ENCODE measurements at places on chromosomes 7 and 10.

DNA sequence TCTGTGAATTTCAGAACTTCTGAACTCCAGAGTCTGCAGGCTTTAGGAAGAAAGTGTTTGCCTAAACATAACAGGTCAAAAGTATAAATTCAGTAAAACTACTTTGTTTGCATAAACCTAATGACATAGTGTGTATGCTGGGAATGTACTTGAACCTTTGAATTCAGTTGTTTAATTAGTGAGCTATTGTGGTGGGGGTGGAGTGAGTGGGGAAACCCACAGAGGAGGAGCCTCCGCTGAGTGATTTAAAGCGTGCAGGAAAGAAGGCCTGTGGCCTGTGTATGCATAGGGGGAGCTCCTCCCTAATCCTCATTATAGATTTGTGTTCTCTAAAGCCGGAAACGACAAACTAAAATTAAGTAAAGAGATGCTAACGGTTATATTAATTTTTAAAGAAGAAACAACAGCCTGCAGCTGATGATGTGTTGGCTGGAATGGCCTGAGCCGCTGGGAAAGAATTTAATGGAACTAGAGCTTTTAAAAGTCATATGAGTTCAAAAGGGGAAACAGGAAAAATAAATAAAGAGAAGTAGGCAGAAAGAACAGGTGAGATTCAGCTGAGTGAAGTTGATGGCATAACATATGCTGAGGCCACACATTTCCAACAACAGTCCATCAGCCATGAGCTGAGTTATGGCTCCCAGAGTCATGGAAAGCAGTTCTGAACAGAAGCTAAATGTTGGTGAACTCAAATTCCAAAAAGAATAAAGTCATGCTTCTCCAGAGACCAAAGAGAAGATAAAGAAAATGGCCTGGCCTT, 595.0 kb downstream of the GRM8 start:
- no peak for ATAC-seq

DNA sequence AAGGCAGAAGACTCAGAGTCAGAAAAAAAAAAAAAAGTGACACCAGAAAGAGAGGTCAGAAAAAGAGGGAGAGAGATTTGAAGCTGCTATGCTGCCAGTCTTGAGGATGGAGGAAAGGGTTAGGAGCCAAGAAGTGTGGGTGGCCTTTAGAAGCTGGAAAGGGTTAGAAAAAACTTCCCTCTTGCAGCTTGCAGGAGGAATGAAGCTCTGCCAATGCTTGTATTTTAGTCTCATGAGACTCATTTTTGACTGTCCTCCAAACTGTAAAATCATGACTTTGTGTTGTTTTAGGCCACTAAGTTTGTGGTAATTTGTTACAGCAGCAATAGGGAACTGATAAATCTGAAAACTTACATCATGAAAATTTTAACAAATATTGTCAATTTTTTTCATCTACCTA, 127.7 kb upstream of the NOBOX start:
- ATAC-seq: no peak

DNA sequence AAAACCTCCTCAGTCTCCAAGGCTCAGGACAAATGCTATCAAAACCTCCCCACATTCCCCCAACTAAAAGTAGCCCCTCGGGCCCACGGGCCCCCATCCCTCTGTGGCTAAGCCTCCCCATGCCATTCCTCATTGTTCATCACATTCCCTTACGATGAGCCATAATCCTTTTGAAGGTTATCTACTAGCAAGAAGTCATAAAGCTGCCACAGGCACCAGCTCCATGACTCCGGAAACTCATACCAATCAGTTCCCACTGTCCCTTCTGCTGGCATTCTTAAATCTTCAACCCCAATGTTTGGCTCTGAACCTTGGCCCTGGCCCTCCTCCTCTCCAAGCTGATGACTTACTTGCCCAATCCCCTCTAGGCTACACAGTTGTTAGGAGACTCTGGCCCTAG, 19.4 kb upstream of the TM9SF3 start:
- ATAC-seq: no peak

GRCh38 chr10:85433248-85433647, 933.3 kb downstream of the GRID1 start:
- ATAC-seq: no peak

DNA sequence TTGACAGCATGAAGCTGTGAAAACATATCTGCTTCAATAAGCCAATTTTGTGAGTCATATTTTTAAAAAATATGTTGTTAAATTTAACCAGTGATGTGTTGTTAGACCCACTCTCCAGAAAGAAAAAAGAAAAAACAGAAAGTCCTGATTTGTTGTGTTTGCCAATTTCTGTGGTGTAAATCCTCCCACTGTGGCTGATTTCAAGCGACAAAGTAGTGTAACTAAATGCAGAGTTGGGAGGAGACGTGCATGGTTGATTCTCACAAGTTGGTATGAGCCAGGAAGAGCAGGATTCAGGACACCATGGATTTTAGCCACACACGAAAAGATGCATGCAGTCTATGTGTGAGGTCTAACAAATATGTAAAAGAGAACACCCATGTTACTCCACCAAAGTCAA, 139.1 kb downstream of the CCDC3 start:
- ATAC-seq: no peak

DNA sequence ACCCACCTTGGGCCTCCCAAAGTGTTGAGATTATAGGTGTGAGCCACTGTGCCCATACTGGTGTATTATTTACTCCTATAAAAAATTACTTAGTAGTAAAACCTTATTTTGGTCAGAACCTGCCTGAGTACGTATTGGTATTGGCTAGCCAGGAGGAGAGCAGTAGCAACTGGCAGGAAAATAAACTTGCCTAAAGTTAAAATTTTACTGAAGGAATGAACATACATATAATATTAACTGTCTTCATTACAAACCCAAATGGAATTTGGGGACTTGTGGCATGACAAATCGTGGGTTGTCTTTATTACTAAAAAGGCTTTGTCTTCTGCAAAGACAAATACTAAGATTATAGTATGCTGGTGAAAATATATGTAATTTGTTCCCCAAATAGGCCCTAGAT, 8.4 kb downstream of the RAB18 start:
- no peak for ATAC-seq

- ATAC-seq: no peak
Observed at GRCh38 chr7:101681170-101682007, 52.3 kb upstream of the MYL10 start.

DNA sequence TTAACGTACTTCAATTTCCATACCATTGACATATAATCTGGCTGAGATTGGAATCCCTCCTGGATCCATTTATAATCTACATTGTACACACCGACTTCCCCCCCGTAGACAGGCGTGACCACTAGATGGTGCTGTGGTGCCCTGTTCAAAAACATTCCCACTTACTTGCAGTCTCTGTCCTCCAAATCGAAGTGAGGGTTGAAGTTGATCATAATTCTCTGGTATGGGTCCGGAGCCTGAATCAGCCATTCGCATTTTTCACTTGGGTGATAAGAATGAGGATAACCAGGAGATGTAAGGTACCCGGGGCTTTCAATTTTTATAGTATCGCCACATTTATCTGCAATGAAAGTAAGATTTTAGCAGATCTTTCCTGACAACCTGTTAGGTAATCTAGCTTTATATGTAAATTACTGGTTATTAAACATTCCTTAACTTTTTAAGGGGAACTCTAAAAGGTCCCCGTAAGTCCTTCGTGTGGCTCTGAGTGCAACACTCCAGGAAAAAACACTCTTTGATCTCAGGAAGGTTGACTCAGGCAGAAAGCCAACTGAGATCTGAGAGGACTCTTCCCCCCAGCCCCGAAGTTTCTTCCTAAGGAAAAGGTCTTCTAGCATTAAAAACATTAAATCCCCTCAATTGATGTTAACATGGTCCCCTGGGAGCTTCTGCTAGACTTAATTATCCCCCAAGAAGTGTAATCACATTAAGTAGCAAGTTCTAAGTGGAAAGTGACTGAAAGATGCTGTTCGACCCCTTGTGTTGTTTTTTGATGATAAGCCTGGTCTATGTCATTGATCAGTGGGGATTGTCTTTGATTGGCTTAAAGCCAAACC, 3.7 kb downstream of the NRP1 start:
- peak; percentile 53 for ATAC-seq

- ATAC-seq: no peak
Observed at GRCh38 chr10:122122493-122122892, 133.5 kb downstream of the TACC2 start.

GRCh38 chr10:100939763-100940344, 27.1 kb downstream of the SLF2 start:
- ATAC-seq: no peak

DNA sequence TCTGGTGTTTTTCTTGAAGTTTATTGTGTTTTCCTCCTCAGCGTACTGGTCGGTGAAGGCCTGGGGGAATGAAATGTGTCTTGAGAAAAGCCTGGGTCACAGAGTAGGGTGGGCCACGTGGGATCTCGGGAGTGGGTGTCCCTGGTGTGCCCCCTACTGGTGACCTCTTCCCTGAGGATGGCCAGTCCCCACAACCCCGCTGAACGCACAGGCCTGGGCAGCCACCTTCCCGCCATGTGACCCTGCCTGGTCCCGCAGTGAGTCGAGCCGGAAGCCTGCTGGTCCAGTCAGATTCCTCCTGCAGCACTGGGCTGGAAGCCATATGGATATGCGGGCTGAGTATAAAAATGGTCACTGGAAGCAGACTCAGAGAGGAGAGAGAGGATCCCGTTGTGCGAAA, 52.9 kb upstream of the GNA12 start:
- no peak for ATAC-seq

- ATAC-seq: no peak
Observed at GRCh38 chr10:112724404-112724991, 225.5 kb upstream of the TCF7L2 start.

DNA sequence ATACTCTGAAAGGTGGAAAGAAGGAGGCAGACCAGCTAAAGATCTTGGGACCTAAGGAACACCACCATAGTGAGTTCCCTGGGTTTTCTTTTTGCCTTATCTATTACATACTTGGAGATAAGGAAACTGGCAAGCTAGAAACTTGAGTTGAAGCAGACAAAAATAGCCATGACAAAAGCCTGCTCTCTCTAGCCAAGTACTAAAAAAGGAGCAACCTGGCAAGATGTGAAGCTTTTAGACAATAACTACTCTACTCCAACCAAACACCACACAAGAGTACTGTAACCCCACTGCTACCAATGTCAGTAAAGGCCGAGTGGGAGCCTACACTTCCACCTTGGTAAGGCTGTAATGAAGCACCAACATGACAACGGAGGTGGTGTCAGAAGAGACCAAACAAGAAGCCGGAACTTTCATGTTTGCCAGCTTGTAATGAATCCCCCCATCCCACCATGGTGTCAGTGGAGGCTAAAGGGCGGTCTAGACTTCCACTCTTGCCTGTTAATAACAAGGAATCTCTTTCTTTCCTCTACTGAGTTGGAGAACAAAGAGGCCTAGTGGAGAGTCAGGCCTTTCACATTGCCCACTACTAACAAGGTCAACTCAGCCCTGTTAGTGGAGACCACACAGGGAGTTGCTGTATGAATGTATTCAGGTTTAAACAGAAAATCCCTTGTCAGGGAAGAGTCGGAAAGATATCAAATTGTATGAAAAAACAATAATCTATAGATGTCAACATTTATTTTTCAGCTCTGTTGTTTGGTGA, 55.8 kb upstream of the DYNC1I1 start:
- no peak for ATAC-seq

DNA sequence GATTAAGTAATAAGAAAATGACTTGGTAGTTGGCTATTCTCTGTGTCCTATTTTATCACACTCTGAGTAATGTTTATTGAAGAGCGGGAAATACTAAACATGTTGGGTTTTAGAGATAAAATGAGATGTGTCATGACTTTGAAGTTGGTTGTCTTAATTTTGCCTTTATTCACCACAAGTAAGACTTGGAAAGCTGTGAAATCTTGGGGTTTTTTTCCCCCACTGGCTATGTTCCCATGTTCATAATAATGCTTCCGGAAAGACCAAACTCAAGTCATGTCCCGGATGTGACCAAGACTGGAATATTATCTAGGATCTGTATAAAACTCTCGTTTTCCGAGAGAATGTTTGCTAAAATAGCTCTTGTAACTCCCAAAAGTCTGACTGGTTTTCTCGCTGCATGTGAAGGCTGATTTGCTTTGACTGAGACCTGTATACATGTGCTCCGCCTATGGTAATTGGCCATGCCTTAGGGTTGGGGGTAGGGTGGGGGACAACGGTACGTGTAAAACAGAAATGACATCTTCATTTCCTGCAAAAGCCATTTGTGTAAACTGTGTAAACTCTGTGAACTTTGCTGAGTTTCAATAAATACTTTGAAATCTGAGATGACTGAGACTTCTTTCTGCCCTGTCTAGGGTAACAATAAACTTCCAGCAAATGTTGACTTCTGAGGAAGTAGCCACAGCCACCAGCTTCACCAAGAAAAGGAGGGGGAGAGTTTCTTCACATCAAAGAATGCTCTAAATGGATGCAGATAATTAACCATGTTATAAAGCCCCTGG, 169.6 kb downstream of the ZNF365 start:
- no peak for ATAC-seq

DNA sequence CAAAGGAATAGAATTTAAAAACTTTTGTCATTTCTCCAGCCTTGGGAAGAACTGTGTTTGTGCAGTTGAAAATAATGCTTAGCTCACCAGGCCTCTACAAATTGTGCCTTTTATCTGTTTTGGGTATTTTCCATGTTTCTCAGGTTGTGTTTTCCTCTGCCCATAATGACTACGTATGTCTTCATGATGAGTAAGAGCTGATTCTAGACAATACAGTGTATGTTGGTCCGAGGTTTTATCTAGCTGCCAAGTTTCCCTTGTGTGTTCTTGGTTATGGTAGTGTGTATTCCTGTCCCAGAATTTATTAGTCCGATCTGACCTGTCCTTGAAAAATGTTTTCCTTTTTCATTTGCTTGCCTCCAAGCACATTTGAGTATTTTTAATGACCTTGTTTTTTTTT, 83.7 kb upstream of the GLCCI1 start:
- peak; percentile 47 for ATAC-seq

DNA sequence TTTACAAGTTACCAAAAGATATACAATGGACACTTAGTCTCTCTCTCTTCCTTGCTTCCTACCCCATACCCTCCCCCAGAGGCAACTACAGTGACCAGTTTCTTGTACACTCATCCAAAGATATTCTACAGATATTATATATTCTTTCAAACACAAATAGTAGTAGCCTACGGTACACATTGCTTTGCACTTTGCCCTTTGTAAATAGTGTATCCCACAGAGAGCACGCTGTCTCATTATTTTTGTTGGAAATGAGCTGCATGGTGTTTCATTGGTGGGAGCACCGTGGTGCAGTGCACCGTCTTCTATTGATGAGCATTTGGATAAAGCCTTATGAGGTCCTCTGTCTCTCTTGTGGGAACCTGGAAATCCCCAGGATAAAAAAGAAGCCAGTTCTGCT, 24.2 kb downstream of the STRA8 start:
- no peak for ATAC-seq

DNA sequence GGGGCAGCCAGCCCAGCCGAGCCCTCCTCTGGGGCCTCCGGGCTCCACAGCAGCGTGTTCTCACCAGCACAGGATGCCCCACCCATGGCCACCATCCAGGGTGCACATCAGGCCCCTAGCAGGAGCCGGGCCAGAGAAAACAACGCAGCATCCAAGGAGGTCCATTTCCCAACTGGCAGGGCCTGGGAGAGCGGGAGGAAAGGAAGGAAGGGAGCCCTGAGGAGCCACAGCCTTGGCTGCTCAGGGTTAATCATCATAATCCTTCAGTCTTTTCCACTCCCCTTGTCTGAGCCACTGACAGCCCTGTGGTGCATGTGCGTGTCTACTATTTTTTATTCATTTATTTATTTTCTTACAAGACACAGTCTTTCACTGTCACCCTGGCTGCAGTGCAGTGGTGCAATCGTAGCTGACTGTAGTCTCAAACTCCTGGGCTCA, 3.6 kb downstream of the PLAC9 start:
- no peak for ATAC-seq

GRCh38 chr10:75772153-75772887, 340.9 kb downstream of the LRMDA start:
- ATAC-seq: no peak

All from activated T-helper 17 cell treated with anti-CD3 and anti-CD28 coated beads, Interleukin-2, amount 50 U/mL, for 72 hours (primary cell).